ENCODE measurements at places on chromosomes 5 and 9.

DNA sequence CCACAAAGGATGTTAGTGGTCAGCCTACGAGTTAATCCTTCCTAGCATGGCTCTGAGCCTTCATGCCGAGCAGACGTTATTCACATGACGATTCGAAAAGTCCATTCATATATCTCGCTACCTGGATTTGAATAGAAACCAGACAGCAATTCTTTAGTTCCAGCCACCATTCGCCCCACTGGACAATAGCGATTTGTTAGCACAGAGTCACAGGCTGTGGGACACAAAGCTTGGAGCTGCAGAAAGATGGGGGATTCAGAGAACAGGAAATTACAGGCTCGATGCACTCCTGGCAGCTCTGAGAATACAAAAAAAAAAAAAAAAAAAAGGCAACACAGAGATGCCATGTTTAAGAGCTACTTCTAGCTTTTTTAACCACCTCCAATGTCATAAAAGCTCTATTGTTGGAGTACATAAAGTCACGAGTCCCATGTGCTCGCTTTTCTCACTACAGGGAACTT, 110.7 kb downstream of the NR6A1 start:
- no peak for DNase-seq

DNA sequence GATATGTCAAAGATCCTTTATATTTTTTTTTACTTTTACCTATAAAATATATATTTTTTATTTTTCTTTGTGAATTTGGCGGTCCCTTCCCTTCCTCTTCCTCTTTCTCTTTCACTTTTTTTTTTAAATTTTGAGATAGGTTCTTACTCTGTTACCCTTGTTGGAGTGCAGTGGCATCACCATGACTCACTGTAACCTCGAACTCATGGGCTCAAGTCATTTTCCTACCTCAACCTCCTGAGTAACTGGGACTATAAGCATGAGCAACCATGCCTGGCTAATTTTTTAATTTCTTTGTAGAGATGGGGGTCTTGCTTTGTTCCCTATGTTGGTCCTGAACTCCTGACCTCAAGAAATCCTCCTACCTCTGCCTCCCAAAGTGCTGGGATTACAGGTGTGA, 258.0 kb upstream of the CLINT1 start:
- no peak for DNase-seq

GRCh38 chr9:20427359-20427758, 194.9 kb downstream of the MLLT3 start:
- no peak for DNase-seq

DNA sequence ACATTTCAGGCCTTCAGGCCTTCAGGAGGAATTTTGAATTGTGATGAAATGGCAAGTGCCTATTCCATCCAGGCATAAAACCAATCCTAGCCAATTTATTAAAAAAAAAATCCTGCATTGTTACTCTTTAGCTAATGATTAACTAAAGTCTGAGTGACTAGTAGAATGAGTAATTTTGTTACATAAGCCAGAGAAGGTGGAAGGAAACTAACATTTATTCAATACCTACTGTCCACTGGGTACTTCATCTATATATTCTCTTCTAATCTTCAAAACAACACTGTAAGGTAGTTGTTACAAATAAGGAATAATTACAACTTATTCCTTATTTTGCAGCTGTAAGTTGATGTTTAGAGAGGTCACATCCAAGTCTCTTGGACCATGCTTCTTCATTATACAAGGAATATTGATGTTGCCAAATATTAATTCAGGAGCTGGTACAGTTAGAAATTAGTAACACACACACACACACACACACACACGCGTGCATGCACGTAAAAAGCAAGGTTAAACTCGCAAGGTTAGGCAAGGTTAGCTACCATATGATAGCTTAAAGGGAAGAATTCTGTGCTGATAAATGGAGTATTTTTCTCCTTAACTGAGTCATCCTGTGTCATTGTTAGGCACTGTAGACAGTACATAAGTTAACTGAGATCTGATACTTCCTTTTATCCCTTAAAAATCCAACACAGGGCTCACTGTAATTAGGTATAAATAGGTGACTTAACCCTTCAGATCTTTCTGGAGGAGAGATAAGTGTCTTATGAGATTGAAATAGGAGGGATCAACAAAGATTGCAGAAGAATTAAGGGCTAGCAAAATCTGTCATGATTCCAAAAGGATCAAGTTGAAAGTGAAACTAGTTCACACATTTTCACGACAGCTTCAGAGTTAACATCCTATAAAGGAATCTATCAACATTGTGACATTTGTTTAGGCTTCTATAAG, 596.9 kb downstream of the PDE4D start:
- no peak for DNase-seq

GRCh38 chr9:120710110-120710981, 3.9 kb downstream of the MEGF9 start:
- peak; percentile 51 for DNase-seq

- DNase-seq, result no peak
These were observed 61.9 kb upstream of the MEGF10 start for GRCh38 chr5:127228540-127229184.

GRCh38 chr9:16521868-16522411, 348.5 kb downstream of the BNC2 start:
- no peak for DNase-seq

DNA sequence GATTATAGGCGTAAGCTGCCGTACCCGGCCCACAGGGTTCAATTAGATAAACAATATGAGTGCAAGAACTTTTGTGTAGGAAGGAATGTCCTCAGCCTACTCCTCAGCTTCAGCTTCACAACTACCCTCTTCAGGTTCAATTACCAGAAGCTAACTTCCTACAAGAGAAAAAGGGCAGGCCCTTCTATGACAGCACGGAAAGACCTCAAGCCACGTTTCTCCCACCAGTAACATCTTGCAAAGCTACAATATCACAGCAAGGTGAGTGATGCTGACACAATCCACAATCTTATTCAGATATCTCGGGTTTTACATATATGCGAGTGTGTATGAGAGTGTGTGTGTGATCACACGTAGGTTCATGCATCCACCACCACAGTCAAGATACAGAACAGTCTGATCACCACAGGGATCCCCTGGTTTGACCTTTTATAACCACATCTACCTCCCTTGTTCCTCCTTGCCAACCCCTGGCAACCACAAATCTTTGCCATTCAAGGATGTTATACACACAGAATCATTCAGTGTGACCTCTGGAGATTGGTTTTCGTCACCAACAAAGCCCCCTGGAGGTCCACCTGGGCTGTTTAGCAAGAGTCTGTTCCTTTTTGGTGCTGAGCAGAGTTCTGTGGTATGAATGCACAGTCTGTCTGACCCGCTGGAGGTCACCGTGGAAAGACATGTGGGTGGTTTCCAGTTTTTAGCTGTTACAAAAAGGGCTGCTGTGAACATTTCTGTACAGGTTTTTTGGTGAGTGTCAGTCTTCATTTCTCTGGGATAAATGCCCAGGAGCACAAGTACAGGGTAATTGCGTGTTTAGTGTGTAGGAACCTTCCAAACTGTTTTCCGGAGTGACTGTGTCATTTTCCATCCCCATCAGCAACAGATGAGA, 38.2 kb downstream of the IPPK start:
- DNase-seq, result no peak

DNA sequence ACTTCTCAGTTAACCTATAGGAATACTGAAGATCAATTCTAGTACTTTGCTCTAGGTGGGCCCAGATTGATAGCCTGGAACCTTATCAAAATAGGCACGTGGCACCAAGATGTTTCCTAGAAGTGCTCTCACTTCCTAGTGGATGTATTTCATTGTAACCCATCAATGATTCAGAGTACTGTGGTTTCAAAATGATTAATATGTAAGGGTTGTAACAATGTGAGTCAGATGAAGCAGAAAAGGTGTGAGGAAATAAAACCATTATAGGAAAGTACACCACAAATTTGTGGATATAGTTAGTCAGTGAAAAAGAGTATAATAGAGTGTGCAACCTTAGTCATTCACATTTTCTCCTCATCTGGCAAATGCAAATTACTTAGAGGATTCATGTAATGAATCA, 177.3 kb upstream of the FST start:
- no peak for DNase-seq

DNA sequence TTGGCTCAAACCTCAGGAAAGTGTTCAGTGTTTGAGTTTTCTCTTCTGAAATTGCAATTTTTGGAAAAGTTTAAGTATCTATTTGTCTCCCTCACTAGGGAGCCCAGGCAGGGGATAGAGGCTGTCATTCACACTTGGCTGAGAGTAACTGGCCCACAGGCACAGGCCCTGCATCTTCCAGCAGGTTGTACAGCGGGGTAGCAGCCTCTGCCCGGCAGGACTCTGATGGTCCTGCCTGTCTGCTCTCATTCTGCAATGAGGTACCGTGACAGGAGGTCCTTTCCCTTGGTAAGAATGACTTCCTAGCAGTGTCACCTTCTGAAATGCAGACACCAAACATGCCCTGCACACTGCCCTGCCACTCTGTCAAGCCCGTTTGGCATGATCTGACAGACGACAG, 282.8 kb upstream of the DAP start:
- DNase-seq, result no peak

DNA sequence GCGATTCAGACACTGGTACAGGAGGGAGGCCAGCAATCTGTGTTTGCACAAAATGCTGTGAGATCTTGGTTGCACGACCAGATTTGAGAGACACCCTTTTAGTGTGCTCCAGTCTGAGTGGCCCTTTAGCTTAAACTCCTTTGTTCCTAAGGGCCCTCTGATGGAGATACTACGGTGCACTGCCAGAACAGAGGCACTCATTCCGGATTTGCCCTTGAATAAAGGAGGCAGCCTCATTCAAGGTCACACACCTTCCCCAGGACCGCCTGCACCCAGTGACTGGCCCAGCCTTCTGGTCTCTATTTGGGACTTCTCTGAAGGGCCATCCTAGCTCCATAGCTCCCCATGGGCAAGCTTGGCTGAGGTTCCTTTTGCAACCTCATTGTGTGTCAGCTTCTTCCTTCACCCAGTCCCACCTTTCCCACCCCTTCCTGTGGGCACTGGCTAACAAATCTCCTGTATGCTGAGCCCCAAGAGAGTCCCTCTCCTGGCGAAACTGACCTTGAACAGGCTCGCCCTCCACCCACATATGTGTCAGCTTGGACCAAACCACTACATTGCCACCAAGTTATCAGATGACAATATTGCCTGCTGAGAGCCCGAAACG, 191.7 kb downstream of the GABBR2 start:
- DNase-seq, result no peak

GRCh38 chr5:139637438-139638089, 10.6 kb upstream of the CXXC5 start:
- peak; percentile 50 for DNase-seq

- DNase-seq, result no peak
These were observed 168.7 kb downstream of the ENC1 start for GRCh38 chr5:74471875-74472274.

GRCh38 chr5:14851050-14851419, 20.5 kb downstream of the ANKH start:
- DNase-seq, result no peak

GRCh38 chr9:128250839-128251731, 24.7 kb downstream of the GOLGA2 start:
- DNase-seq, result no peak

DNA sequence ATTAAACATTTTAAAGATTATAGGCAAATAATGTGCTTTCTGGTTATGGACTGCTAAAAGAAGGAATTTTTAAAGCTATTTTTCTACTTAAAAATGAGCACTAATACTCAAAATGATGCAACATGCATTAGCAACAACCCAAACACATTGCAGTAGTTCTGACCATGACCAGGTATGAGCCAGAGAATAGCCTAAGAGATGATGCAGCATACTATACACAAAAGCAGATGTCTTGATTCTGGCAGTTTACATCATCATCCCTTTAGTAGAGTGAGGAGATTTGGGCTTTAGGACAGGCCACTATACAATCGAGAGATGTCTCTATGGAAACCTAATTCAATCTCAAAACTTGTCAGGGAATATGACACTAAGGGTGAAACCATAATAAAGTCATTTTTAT, 307.1 kb downstream of the PRR16 start:
- DNase-seq, result no peak

DNA sequence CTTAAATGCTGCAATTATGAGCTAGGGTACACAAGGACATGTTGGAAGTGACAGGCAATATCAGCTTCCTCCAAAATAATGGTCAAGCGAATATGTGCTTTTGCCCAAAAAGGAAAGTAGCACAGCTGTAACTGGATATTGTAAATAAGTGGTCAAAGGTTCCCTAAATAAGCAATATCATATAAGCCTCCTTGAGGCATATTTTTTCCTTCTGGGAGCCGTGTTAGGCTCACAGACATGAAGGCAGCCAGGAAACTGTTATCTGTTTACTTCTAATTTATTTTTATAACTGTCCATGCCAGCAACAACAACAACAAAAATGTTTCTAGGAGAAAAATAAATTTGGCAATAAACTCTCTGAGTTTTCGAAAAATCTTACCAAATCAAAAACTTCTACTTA, 648.3 kb downstream of the PDE4D start:
- DNase-seq, result no peak
